ENCODE measurements at places on chromosomes 6 and 20.

GRCh38 chr6:30743099-30744053, 889 bp upstream of the FLOT1 start:
- DNase-seq, result no peak

DNA sequence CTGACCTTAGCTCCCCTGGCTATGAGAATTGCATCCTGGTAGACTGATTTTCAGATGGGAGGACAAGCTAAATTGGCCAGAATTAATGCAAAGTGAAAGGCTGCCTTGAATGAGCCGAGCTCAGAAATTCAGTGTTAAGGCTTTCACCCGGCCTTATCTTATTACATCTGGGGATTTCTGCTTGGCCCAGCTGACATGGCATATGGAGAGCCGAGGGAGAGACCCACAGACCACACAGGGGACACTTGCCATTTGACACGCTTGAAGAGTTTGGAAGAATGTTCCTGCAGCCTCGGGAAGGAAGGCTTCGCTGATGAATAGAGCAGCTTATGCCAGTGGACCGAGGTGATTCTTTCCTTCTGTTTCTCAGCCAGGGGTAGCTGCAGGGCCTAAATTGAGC, 9.0 kb downstream of the MOCS3 start:
- no peak for DNase-seq

DNA sequence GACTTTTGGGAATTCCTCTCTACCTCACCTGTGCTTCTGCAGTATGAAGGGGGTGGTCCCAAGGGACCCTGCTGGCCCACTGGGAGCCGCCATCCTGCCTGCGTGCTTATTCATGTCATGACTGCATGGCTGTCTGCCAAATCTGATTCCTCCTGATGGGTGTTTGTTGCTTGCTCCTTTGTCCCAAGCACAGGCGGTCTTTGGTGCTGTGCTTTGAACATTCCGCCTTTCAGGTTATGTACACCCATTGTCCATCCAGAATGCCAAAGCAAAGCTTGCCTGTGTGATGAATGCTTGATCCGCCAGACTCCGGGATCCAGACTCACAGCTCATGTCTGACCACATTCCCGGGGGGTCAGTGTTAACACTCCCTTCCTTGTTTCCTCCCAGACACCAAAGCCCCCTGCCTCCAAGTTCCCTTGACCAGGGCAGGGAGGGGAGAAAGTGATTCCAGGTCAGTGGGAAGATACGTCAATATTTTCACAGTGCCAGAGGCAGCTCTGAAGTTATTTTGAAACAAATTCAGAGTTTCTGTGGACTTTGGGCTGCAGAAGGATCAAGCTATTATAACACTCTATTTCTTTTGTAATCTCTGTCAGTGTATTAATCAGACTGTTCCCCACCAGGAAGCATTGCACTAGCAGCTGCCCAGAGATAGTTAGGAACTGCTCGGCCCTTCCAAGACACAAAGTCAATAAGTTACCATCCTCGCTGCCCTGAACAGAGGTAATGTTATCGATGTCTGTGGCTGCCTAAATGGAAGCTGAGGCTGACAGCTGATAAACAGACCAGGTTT, 9.5 kb downstream of the DAAM2 start:
- no peak for DNase-seq

GRCh38 chr6:19712012-19712688, 125.0 kb upstream of the ID4 start:
- no peak for DNase-seq

GRCh38 chr6:69294407-69294806, 502.4 kb downstream of the LMBRD1 start:
- no peak for DNase-seq

- no peak for DNase-seq
These were observed 6.4 kb downstream of the CDKAL1 start for GRCh38 chr6:20540683-20541082.

- no peak for DNase-seq
These were observed 15.8 kb upstream of the STX16 start for GRCh38 chr20:58635279-58635665.

- no peak for DNase-seq
These were observed 119.8 kb upstream of the QKI start for GRCh38 chr6:163294734-163295133.

DNA sequence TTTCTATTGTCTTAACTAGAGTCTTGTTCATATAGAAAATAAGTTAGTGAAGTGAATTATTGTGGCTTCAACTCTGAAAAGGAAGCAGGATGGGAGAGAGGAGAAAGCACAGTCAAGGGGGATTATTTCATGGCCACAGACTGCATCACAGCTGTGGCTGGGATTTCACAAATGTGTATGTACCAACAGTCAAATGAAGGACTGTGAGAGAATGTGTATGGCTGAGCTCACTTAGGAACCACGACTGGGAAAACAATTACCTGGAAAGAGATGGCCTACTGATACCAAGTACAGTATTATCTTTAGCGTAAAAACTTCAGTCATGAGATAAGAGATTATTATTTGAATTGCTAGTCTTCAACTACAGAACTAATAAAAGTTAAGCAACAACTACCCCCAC, 54.9 kb downstream of the SESN1 start:
- no peak for DNase-seq

- no peak for DNase-seq
These were observed 34.6 kb downstream of the SOX4 start for GRCh38 chr6:21628160-21628559.

GRCh38 chr6:122753000-122753687, 26.4 kb upstream of the FABP7 start:
- DNase-seq, result no peak

DNA sequence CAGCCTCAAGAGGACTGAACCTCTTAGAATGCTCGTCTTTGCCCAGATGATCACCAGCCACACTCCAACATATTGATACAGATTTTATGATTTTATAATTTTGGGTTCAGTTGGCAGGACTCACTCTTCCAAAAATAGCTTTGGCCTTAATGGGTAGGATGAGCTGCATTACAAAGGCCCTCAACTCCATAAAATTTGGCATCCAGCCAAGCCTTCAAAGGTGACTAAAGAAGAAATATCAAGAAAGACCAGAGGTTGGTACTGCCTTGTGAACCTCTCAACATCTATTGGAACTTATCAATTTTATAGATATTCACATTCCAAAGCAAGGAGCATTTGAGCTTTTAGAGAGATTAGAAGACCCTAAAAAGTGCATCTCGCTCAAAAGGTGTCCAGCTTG, 48.4 kb upstream of the SNAP25 start:
- no peak for DNase-seq

- no peak for DNase-seq
These were observed 28.9 kb upstream of the MTRF1L start for GRCh38 chr6:153031335-153031955.

- DNase-seq, result no peak
These were observed 76.9 kb downstream of the PLCG1 start for GRCh38 chr20:41214202-41214601.

DNA sequence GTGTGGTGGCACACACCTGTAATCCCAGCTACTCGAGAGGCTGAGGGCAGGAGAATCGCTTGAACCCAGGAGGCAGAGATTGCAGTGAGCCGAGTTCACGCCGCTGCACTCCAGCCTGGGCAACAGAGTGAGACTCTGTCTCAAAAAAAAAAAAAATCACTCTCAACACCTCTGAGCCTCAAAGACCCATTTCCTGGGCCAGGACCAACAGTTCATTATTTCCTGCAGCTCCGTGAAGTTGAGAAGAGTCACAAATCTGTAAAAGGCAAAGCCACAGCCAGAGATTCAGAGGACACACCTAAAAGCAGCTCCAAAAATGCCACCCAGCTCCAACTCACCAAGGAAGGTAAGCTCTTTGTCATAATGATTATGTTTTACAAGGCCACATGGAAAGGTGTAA, 15.2 kb upstream of the NOP56 start:
- DNase-seq, result no peak

GRCh38 chr6:49551866-49552129, 1.3 kb downstream of the C6orf141 start:
- no peak for DNase-seq

DNA sequence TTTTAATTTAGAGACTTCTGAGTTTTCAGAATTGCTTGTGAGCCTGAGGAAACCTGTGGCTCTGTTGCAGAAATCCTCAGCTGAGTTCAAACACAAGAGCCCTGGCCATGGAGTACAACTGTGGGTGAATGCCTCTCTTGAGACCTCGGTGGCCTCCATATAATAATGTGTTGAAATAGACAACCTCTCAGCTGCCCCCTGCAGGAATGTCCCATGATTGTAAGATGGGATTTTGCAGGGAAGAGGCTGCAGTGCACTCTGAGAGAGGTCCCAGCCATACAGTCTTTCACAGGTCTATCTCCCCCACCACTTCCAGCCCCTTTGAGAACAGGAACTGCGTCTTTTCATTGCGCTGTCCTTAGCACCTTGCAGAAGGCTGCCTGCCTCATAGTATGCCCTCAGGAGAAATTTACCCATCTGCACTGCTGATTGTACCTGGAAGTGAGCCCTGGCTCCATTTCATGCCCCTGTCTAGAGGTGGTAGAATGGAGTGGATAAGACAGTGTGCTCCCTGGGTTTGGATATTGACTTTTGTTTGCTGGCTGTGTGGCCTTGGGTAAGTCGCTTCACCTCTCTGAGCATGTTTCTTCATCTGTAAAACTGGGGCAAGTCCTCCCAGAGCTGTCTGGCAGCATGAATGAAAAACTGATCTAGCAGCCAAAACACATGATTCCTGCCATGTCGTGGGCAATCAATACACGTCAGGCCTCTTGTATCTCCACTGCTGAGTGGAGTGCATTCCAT, 16.8 kb upstream of the CDH22 start:
- DNase-seq, result no peak

GRCh38 chr6:158118886-158119285, 49.2 kb downstream of the SERAC1 start:
- no peak for DNase-seq

DNA sequence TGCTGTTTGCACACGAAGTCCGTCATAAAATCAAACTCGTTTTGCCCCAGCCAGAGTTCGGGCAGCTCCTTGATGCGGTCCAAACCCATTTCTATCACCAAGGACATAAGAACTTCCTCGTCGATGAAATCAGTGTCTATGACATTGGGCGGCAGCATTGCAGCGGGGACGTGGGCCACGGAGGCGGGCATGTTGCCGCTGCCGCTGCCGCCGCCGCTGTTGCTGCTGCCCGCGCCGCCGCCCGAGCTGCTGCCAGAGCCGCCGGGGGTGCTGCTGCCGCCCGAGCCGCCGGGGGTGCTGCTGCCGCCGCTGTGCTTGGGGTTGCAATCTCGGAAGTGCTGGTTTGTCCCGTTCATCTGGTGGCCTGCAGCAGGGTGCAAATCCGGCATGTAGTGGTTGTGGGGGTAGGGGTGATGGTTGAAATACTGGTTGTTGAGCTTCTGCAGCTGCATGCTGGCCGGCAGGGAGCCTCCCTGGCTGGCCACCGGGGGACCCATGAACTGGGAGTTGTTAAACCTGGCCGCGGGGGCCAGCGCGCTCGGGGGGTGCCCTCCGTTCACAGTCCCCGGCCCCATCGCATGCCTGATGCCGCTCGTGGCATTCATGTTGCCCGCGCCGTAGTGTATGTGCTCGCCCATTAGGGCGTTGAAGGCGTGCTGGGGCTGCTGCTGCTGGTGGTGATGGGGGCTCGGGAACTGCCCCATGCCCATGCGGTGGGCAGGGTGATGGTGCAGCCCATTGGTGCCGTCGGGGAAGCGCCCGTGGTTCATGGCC, 1.1 kb downstream of the CITED2 start:
- DNase-seq, result no peak

GRCh38 chr6:149628875-149629510, 19.5 kb downstream of the KATNA1 start:
- DNase-seq, result no peak

GRCh38 chr20:23298926-23299672, 51.5 kb upstream of the NXT1 start:
- no peak for DNase-seq

GRCh38 chr20:44714701-44715498, at the start of gene CCN5:
CCN5 (plus strand) TSS chr20:44715369; CDS start chr20:44715391, 22 bp downstream.
- DNase-seq, result no peak

GRCh38 chr6:30931969-30932645, at the start of gene SFTA2:
SFTA2 (minus strand) TSS chr6:30932170; CDS start chr6:30932096, 74 bp downstream.
- DNase-seq, result no peak

DNA sequence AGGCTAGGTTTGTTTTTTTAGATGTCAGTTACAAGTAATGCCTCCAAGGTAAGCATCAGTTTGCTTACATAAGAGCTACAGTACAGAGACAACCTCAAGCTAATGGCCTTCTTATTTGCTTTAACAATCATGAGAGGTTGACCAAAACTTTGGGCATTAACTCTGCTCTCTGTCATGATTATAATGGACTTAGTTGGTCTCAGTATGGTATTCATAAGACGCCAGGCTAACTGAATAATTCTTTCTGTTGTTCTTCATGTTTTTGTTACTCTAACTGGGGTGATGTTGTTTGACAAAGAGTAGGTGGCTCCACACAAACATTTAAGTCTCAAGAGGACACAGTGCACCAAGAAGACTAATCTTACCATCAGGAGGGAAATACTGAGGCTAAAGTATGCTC, 9.8 kb downstream of the CST9 start:
- DNase-seq, result no peak

DNA sequence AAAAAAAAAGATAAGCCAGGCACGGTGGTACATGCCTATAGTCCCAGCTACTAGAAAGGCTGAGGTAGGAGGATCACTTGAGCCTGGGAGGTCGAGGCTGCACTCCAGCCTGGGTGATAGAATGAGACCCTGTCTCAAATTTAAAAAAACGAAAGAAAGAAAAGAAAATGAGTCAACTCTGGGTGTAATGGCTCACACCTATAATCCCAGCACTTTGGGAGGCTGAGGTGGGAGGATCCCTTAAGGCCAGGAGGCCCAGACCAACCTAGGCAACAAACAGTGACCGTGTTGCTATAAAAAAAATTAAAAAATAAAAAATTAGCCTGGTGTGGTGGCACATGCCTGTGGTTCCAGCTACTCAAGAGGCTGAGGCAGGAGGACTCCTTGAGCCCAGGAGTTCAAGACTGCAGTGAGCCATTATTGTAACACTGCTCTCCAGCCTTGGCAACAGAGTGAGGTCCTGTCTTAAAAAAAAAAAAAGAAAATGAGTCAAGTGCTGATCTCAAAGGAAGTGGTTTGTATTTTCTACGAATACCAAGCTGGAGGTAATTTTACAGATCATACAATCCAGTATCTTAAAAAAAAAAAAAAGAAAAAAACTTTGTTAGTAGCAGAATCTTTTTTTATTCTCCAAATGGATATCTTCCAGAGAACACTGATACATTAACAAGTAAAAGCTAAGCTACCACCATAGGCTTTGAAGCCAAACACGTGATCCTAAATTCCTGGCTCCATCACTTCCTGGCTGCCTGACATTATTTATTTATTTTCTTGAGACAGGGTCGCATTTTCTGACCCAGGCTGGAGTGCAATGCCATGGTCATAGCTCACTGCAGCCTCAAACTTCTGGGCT, 5.7 kb downstream of the COMMD7 start:
- peak; percentile 23 for DNase-seq

DNA sequence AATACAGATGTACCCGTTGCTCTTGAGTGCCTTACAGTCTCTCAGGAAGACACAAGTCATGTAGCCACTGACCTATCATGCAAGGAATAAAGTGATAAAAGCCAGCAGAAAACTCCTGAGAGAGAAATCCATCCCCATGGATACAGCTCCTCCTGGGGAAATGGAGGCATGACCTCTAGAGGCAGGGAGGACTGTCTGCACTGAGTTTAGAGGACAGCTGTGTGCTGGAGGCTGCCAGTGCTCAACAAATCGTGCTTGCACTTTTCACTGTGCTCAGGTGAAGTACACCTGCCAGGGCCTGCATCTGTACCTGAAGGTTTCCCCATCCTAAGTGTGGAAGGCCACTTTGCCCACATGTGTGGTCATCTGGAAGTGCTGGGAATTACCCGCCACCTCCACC, 12.1 kb downstream of the CD93 start:
- DNase-seq, result no peak

All from glomerular endothelial cell (primary cell).